ENCODE measurements at places on chromosomes 4 and X.

- no peak for DNase-seq
These were observed 74.9 kb upstream of the PABPC4L start for GRCh38 chr4:134276476-134276875.

GRCh38 chr4:2787230-2788100 lies 5.4 kb upstream of the SH3BP2 start:
- DNase-seq, result no peak

DNA sequence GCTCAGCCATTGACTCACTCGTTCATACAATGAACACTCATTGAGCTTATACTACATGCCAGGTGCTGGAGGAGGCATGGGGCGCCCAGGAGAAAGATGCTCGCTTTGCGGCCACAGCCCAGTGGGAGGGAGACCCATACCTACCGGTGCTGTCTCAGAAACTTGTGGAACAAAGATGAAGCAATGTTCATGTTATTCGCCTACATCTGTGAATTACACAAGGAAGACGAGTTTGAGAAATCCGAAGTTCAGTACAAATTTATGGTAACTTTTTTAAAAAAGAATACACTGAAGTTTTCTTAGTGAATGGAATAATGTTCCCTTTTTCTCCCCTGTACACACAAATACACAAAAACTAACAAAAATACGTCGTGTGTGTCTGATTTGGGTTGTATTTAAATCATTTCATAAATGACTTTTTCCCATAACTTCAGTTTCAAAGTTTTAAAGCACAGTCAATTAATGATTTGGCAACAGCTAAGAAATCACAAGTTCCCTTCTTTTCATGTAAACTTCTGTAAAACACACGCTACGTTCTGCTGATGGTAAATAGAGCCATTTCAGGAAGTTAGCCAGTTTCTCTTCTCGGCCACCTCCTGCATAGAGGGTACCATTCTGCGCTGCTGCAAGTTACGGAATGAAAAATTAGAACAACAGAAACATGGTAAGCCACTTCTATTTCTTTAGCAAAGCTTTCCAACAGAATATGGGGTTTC lies at the start of gene TLR8:
TSS of gene TLR8 (plus strand) at position 575 of the 716 bp plus-strand sequence. CDS start at position 662, 87 bp downstream.
- DNase-seq, result no peak

DNA sequence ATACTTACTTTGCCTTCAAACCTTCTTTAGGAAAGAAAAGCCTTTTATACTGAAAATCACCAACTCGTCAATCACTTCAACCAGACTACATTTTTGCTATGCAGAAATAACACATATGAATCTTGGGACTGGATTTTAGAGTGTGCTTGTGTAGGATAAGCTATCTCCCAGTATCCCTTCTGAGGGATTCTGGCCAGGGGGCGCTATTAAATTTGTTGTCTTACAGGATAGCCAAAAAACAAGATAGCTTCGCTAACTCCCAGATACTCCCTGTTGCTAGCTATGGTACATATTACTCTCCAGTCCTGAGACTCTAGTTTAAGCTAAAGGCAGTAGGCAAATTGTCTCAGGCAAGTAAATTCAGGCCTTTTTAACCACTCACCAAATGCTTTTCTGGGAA lies 167.2 kb downstream of the LHFPL1 start:
- DNase-seq, result no peak

DNA sequence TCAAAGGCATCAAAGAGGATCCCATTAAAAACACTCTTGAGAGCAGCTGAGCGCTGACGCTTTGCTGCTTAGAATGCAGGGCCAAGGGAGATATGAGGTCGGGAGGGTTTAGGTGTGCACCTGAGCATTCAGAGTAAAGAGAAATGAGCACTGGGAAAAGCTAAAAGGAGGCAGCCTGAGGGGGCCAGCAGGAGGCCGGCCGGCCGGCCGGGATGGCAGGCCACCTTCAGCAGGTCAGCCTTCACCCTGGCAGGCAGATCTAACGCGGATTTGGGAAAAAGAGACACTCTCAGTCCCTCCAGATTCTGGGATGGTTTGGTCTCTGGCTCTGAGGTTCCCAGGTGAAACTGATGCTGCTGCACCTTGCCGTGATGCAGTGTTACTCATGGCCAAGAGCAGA lies 393.5 kb downstream of the TRIML1 start:
- DNase-seq, result no peak

GRCh38 chr4:17008834-17009345 lies 110.4 kb upstream of the LDB2 start:
- no peak for DNase-seq

GRCh38 chr4:1472148-1472797 lies 66.0 kb upstream of the NKX1-1 start:
- no peak for DNase-seq

DNA sequence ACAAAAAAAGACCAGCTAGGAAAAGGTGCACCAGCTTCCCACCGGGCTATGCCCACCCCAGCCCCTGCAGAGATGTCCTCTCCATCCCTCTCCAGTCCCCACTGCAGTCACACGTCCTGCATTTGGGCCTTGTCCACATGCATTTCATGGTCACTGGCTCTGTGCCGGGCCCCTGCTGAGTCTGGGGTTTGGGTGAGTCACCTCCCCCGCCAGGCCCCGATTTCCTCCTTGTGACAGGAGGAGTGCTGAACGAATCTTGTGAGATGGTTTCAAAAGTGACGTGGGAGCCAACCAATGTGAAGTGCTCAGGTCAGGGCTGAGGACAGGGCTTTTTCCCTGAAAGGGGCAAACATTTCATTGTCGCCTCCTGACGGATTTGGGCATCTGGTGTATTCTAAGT lies 7.1 kb downstream of the CPZ start:
- DNase-seq, result no peak
